Activated CD8-positive, alpha-beta memory T cell treated with anti-CD3 and anti-CD28 coated beads, Interleukin-2, amount 10 ng/mL, durations not matched to agents 7 days and 5 days (primary cell): ENCODE measurements at places on chromosomes 6 and 20.

- DNase-seq = no peak
These were observed 51.6 kb upstream of the GTSF1L start for GRCh38 chr20:43778375-43778774.

DNA sequence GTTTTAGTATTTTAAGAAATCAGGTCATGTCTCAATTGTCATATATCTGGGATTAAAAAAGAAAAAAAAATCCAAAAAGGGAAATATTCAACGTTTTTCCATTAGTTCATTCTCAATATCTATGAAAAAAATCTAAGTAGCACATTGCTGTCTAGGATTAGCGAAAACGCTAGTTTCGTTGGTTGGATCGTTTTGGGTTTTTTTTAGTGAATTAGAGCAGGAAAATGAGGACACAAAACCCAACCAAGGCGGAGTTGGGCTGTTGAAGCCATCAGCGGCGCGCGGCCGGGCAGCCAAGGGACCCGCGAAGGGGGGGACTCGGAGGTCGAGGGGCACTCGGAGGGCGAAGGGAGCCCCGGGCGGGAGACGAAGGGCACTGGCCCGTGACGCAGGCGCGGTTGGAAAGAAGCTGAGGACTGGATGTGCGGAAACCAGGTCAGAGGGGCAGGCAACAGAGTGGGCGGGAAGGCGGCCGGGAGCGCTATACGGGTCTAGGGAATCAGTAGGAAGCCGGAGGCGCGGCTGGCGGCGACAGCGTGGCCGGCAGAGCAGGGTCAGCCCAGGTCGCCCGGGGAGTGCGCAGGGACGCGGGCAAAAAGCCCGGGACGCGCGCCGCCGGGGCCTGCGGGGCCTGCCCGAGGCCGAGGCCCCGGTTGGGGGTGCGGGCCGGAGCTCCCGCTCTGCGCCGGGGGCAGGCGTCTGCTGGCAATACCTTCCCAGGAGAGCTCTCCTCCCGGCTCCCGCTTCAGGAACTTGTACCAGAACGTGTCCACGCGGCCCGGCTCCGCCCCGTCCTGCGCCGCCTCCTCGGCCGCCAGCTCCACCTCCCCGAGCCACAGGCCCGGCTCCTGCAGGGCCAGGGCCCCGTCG, 599 bp downstream of the EPM2A start:
- DNase-seq = peak; percentile 83

DNA sequence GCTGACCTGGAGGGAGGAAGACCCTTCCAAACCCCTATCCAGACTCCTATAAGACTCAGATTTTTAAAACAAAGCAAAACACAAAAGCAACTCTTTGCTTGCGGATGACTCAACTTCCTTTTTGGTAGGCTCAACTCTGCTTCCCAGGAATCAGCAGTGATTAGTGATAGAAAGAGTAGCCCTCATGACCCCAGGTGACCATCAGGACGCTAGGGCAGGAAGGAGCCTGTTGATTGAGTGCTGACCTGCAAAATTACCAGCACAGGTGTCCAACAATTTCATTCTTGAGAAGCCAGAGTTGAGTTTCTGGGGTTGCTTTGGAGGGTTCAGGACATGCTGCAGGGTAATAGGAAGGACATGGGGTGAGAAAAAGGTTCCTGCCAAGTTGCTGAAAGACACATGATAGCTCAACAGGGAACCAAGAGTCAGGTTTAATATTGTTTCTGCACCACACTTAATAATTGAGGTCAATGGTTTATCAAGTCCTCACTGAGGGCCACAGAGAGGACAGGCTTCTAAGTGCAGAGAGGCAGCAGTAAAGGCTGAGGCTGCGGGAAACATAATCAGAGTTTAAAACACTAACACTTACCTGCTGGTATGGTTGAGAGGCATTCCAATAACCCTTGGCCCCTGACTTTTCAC, 67.4 kb upstream of the BMP2 start:
- no peak for DNase-seq

DNA sequence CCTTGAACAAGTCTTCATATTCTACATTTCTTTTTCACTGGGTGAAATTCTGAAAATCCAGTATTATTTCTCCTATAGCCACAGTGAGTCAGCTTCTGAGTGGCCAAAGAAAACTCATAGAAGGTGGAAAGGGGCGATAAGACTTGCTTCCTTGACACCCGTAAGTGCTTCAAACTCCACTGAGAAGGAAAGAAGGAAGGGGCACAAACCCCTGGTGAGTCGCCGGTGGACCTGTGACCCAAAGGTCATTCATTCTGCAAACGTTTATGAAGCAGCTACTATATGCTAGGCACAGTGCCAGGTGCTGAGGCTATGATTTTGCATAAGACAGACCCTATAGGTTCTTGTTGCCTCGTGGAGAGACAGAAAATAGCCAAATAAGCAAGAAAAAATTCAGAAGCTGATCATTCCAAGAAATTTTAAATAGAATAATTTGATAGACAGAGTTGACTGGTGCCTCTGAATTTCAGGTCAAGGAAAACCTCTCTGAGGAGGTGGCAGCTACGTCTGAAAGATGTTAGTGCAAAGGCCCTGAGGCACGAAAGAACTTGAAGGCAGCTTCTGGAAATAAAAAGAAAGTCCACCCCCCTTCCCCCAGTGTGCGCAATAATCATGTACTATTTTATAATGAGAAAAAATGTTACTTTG, 118.2 kb downstream of the CD24 start:
- no peak for DNase-seq

GRCh38 chr6:90440586-90441283, 144.1 kb upstream of the BACH2 start:
- no peak for DNase-seq

DNA sequence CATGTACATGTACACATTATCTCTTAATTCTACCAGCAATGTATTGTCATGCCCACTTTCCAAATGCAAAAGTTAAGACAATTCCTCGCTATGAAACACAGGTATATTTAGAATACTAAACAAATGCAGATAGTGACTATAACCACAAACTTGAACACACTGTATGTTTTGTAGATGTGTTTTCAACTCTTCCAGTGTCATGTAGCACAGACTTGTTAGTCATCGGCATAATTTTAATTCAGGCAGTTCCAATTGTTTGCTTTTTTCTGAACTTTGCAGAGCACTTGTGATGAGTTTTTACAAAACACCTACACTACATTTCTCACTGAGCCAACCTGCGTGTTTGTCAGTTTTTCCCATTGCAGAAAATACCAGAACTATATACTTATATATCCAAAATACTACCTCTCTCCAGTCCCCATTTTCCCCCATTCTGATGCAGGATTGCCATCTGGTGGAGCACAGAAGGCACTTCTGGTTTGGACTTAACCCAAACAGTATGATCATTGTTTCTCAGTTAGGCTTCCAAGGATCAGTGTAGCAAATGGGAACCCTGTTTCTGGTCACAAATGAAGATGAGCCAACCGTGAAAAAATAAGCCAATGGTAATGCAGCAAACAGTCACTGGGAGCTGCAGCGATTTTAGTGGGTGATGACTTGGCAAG, 143.4 kb downstream of the ADGRB3 start:
- no peak for DNase-seq

GRCh38 chr6:43712579-43712978, 25.0 kb upstream of the MRPS18A start:
- DNase-seq = no peak
